ENCODE measurements at places on chromosomes 12 and 14.
A peak's percentile ranks its signal among the peaks of the same experiment; 100 is the strongest.

GRCh38 chr14:36048667-36049066, 127.9 kb downstream of the PTCSC3 start:
- no peak for DNase-seq

DNA sequence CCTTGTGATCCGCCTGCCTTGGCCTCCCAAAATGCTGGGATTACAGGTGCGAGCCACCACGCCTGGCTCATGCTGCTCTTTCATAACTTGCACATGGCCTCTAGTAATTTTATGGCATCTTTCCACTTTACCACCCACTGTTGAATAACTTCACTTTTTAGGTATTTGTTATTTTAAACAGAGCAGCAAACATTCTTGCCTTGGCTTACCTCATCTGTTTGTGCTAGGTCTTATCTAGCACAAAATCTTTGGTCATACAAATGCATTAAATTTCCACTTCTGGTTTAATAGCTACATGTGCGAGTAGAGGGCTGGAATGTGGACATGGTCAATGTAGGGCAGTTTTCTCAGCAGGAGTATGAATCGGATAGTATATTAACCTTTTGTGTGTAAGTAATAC, 38.8 kb upstream of the ATF7IP start:
- DNase-seq, result no peak

GRCh38 chr12:111394480-111394879, 11.2 kb upstream of the SH2B3 start:
- DNase-seq, result no peak

GRCh38 chr12:11747969-11748368, 98.5 kb downstream of the ETV6 start:
- no peak for DNase-seq

DNA sequence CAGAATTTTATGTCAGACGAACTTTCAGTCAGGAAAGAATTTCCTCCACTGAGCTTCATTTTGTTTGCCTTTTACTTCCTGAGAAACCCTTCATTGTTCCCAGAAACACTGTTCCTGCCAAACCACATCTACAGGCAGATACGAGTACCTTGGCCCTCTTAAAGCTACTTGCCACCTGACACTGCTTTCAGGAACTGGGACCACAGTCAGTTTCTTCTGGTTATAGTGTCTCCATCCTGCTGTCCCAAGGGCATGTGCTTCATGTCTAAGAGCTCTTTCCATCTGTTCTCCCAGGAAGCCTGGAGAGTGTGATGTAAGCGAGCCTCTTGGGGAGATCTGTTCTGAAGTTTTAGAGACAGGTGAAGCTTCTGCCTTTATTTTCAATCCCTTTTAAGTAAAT, 161.7 kb upstream of the PLEKHA5 start:
- DNase-seq, result no peak

DNA sequence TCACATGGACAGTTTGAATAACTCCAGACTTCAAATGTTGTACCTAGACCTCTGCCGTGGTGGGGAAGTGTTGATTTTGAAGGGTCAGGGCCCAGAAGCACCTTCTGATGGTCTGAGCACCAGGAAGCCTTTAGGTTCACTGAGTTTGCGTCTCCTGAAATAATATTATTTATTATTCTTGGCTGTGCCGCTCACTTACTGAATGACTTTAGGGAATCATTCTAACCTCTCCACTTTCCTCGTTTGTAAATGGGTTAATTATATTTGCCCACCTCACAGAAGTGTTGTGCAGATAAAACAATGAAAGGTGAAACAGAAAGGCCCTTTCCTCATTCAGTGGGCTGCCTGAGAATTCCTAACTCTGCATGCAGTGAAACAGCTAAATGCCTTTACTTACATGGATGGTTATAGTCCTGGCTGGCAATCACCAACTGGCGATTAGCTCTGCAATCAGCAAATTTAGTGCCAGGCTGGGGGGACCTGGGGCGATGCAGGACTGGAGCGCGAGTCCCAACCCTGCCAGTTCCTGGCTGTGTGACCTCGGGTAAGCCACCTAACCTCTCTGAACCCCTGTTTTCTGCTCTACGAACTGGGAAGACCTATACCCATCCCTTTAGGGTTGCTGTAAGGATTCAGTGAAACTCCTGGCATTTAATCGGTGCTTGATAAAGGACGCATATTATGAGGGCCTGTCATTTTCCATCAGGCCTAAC, 57.5 kb downstream of the MAP1LC3B2 start:
- no peak for DNase-seq

DNA sequence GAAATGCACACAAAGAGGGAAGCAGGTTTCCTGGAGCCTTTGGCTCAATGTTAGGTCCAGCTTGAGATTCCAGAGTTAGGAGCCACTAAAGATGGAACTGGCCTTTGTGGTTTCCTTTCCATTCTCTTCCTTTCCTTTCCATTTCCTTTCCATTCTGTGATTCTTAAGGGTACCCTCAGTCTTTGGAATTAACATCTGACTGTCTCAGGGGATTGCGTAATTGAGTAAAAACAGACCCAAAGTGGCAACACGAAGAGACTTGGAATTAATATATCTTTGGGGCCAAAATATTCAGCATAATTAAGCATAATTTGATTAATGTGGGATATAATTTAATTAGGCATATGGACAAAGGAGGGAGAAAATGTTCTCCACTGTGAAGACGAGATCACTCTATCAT, 205.6 kb downstream of the CRADD start:
- no peak for DNase-seq

DNA sequence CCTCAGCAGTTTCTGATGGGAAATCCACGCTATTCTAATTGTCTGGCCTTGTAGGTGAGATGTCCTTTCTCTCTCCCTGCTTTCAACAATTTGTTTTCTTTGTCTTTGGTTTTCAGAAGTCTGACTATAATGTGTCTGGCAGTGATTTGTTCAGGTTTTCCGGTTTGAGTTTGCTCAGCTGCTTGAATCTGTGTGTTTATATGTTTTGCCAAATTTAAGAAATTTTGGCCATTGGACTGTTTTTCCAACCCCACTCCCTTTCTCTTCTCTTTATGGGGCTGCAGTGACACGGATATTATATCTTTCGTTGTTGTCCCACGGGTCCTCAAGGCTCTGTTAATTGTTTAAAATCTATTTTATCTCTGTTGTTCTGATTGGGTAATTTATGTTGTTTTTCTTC, 105.0 kb downstream of the ADGRD1 start:
- no peak for DNase-seq

DNA sequence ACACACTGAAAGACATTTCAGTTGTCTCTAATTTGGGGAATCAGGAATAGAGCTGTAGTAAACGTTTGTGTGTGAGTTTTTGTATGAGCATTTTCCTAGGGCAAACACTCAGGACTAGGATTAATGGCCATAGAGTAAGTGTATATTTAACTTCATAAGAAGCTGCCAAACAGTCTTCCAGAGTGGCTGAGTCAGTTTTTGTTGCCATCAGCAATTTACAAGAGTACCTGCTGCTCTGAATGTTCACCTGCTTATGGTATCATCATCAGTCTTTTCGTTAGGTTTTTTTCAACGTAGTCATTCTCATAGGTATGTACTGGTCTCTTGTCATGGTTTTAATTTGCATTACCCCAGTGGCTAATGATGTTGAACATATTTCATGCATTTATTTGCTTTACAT, 30.6 kb upstream of the TRHDE start:
- DNase-seq, result no peak

DNA sequence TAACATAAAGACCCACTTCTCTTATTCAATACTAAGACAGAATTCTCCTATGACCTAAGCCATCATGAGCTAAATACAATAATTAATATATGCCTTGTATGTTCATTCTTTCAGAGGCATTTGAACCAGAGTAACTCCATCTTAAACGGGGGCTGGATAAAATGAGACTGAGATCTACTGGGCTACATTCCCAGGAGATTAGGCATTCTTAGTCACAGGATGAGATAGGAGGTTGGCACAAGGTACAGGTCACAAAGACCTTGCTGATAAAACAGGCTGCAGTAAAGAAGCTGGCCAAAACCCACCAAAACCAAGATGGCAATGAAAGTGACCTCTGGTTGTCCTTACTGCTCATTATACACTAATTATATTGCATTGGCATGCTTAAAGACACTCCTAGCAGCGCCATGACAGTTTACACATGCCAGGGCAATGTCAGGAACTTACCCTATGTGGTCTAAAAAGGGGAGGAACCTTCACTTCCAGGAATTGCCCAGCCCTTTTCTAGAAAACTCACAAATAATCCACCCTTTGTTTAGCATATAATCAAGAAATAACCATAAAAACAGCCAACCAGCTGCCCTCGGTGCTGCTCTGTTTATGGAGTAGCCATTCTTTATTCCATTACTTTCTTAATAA, 260.7 kb downstream of the SSPN start:
- no peak for DNase-seq

- no peak for DNase-seq
Measured at GRCh38 chr12:44696542-44696941, 179.6 kb downstream of the NELL2 start.

DNA sequence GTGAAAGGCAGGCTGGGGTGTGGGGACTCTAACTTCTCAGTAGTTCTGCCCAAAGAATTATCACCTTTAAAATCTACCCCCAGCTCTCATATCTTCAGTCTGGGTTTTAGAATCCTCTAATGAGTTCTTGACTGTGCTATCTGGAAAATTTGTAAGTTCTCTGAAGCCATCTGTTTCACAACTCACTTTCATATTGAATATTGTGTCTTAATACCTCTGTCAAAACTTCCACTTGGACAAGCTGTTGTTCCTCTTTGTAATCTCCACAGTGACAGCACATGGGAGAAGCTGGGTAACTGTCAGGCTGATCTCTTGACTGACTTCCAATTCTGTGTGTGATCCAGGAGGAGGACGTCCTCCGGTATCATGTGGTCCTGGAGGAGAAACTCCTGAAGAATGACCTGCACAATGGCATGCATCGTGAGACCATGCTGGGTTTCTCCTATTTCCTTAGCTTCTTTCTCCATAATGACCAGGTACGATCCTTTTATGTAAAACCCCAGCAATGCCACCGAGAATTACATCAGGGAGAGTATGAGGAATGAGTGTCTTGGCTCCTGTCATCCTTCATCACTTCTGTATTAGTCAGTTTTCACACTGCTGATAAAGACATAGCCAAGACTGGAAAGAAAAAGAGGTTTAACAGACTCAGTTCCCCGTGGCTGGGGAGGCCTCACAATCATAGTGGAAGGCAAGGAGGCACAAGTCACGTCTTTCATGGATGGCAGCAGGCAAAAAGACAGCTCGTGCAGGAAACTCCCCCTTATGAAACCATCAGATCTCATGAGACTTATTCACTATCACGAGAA, 111.9 kb downstream of the STAB2 start:
- DNase-seq, result no peak

GRCh38 chr14:21382886-21383847, 652 bp downstream of the SUPT16H start:
- DNase-seq, result peak; percentile 78

- DNase-seq, result no peak
Measured at GRCh38 chr12:104460973-104461698, 4.4 kb downstream of the CHST11 start.

DNA sequence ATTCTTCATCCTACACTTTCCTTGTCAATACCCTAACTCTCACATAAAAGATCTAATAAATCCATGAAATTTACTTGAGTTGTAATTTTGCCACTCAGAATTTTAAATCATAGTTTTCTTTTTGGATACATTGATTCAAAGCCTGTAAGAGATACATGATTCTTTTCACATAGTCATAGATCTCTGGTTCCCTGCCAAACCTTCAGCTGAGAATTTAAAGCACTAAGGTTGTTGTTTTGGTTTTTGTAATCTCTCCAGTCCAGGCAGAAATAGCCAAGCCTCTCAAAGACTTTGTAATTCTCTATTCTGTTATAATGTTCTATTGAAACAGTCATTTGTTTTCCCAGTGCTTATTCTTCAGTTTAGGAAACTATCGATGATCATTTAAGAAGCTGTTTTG, 273.9 kb downstream of the TRHDE start:
- no peak for DNase-seq

- DNase-seq, result no peak
Measured at GRCh38 chr12:62135553-62136200, 124.5 kb upstream of the USP15 start.

- DNase-seq, result no peak
Measured at GRCh38 chr12:51441583-51441982, 17.0 kb downstream of the SLC4A8 start.

GRCh38 chr14:65156568-65157366, 54.5 kb upstream of the MAX start:
- no peak for DNase-seq

GRCh38 chr14:22814941-22815713, at the start of gene SLC7A7:
SLC7A7 (minus strand) TSS chr14:22815435; CDS start chr14:22813398, 2,037 bp downstream.
- DNase-seq, result no peak

DNA sequence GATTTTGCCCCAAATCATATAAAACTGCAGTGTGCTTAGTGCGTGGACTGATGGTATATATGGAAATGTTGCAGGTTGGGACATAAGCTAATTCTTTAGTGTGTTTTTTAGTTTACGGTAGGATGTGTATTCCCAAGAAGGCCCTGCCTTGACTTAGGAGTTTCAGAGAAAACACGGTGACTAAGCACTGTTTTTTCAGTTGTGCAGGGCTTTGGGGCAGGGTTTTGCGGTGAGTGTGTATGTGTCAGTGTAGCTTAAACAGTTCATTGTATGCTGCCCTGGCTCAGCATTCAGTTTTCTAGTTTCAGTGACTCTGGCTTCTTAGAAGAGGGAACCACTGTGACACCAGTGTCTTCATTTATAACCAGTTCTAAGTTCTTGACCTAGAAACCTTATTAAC, 101.2 kb downstream of the AKAP6 start:
- DNase-seq, result no peak

DNA sequence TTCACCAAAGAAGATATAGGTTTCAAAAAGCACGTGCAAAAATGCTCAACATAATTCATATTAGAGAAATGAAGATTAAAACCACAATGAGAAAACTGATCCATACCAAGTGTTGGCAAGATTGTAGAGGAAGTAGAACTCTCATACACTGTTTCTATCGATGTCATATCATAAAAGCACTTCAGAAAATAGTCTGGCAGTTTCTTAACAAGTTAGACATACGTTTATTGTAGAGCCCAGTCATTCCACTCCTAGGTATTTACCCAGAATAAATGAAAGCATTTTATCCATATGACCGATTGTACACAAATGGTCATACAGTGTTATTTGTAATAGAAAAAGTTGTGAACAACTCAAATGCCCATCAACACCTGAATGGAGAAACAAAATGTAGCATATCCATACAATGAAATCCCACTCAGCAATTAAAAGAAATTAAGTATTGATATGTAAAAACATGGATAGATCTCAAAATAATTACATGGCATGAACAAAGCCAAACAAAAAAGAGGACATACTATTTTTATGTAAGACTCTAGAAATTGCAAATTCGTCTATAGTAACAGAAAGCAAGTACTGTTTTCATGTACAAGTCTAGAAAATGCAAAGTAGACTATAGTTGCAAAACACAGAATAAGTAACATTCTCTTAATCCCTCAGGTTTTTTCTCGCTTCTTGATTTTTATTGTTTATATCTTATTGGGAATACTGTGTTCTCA, 41.0 kb downstream of the USP15 start:
- DNase-seq, result no peak

DNA sequence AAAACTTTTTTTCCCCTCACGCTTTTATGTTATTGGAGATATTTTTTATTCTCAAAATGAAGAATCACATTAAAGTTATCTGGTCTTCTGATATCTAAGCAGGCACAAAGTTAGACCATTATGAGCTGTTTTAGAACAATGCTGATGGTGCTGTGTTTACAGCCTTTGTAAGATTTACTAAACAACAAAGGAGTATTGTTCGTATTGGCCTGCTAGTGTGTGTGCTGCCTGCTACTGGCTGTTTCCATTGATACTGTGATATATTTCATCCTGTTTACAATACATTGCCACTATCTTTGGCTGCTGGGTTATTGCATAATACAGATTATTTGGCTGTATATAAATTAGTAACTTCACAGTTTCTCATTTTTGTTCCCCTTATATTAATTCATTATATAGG, 220.8 kb downstream of the ITPR2 start:
- no peak for DNase-seq
